ENCODE measurements at places on chromosomes 1 and 21. TPM values are rescaled to one million over a fixed set of nuclear protein-coding genes. Genes with fewer than 3 reads are reported as not detected.

Gene FAM151A
- not detected for total RNA-seq

Gene AUNIP
- 9.1 TPM for total RNA-seq

DNA sequence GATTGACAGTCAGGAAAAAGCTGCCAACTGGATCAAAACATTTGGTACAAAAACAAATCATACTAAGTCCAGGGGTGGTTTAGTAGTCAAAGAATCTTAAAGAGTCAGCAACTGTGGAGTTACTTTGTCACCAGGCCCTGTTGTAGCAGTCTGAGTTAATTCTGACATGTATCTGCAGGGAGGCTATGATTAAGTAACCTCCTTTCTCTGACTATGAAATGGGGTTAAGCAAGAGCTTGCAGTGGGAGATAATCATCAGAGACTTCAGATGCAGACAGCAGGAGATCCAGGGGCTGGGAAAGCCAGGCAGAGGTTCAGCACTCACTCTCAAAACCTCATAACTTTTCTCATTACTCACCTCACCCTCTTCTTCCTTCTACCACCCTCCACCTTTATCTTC is 99.2 kb upstream of the BTG3 start:
- H3K4me1 ChIP-seq: peaks cover 28% of the 10 kb centered on the region
- no peaks in the 10 kb centered on the region for H3K27me3 ChIP-seq
- no peak overlapping the region for H3K27ac ChIP-seq
- H3K4me3 ChIP-seq: no peak overlapping the region
- H3K36me3 ChIP-seq: peaks cover 20% of the 10 kb centered on the region

DNA sequence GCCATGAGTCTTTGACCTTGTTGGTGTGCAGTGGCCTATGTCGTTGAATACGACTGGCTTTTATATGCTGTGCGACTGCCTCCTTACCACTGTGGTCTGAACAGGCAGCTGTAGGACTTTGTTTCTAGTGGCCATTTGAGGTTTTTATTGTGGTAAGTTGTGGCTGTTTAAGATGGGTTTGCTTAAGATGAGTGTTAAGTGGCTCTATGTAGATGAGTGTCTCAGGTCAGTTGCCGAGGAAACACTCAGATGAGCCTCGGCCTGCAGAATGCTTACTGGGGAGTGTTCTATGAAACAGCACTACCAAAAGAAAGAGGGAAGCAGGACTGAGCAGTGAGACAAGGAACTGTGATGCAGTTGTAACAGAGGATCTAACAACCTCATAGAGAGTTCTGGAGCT is 14.9 kb upstream of the CD1C start:
- no peaks in the 10 kb centered on the region for H3K36me3 ChIP-seq
- DNase-seq: no peak
- H3K27ac ChIP-seq: no peak overlapping the region
- H3K27me3 ChIP-seq: peaks cover 2% of the 10 kb centered on the region
- H3K4me3 ChIP-seq: no peak overlapping the region

DNA sequence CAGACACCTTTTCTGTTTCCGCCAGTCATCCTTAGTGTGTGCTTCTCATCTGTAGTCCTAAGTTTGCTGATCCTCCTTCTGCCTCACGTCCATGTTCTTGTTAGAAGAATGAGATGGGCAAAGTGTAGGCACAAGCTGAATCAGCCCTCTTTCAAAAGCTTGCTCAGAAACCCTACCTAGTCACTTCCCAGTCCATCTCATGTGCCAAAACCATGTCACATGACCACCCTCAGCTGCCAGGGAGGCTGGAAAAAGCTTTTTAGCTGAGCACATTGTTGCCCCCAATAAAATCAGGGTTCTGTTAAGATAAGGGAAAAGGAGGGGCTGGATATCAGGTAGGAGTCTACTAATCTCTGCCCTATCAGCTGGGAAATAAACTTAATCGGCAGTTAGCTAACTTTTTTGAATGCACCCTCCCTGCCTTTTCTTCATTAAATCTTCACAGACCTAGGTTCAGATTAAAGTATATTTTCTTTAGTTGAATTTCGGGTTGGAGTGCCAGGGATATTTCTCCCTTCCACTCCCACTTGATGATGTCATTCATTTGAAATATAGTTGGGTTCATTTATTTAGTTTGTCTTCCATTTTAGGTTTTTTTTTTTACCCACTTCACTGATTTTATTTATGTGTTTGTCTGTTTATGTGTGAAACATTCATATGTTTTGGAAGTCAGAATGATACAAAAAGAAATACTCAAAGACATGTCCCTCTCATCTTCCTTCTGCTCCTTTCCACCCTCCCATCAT is 129.2 kb downstream of the ROR1 start:
- no peaks in the 10 kb centered on the region for H3K36me3 ChIP-seq
- H3K27ac ChIP-seq: no peak overlapping the region
- no peaks in the 10 kb centered on the region for H3K4me1 ChIP-seq
- no peak overlapping the region for H3K4me3 ChIP-seq
